ENCODE measurements at places on chromosomes 7 and 10. TPM values are rescaled to one million over a fixed set of nuclear protein-coding genes. Genes with fewer than 3 reads are reported as not detected.
A peak's percentile ranks its signal among the peaks of the same experiment; 100 is the strongest.

The CAV2 gene
- 86.0 TPM for total RNA-seq

DNA sequence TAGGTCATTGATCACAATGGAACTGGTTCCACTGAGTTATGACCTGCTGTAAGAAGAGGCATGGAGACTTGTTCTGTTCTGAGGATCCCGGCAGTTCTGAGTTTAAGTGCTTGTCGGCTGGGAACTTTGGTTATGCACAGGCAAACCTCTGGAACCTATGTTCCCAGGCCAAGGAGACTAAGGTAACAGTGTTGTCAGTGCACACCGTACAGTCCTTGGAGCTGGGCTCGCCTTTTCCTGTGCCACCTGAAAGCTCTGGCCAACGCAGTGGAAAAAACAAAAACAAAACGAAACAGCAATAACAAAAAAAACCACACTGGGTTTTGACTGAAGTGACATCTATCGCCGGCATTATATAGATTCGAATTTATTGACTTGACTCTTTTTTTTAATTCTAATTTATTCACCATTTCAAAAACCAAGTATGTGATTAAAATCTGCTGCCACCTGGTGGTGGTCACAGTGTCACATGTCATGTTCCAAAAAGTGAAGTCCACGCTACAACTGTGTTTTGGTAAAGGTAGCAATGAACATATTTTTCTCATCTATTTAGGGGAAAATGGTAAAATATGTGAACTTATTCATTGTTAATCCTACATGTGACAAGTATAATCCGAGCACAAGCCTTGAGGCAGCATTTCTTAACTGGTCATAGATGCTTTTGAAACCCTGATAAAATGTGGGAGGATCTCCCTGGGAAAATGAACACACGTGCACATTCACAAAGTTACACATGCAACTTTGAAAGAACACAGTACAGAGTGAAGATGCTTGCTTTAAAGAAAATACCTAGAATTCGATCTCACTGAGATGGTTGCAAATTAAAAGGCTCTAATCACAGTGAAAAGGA, 113.8 kb upstream of the PPP2R2D start:
- no peak overlapping the region for H3K4me3 ChIP-seq
- H3K36me3 ChIP-seq: no peaks in the 10 kb centered on the region
- no peak overlapping the region for H3K27ac ChIP-seq
- DNase-seq: no peak

The PRKAR2B gene
- 32.5 TPM for total RNA-seq

The CYP3A7 gene
- not detected for total RNA-seq

DNA sequence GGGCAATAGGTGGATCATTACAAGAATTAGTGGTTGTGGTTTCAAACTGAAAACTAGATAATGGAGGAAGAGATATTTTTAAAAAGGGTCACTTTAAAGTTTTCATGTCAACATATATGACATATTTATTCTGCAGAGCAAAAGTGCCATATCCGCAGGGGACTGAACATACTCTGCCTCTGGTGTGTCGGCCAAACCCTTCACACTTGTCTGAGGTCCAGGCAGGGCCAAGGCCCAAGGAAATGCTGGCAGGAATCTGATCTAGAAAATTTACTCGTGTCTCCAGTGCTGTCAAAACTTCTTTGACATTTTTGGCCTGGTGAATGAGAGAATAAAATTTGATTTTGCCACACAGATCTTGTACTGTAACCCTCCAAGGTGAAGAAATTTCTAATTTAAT, 562.3 kb downstream of the CCSER2 start:
- H3K4me1 ChIP-seq: no peaks in the 10 kb centered on the region
- H3K27me3 ChIP-seq: no peaks in the 10 kb centered on the region
- no peak for DNase-seq

- no peaks in the 10 kb centered on the region for H3K36me3 ChIP-seq
- H3K27me3 ChIP-seq: no peaks in the 10 kb centered on the region
- H3K4me1 ChIP-seq: no peaks in the 10 kb centered on the region
Observed at GRCh38 chr7:94323844-94324243, 70.9 kb upstream of the COL1A2 start.

GRCh38 chr10:12503311-12503710, 154.0 kb downstream of the CAMK1D start:
- no peaks in the 10 kb centered on the region for H3K36me3 ChIP-seq
- H3K4me3 ChIP-seq: no peak overlapping the region
- no peaks in the 10 kb centered on the region for H3K27me3 ChIP-seq

The LRIT1 gene
- not detected for total RNA-seq

GRCh38 chr10:15427843-15428414, 56.8 kb upstream of the FAM171A1 start:
- H3K4me1 ChIP-seq: no peaks in the 10 kb centered on the region
- H3K4me3 ChIP-seq: no peak overlapping the region

DNA sequence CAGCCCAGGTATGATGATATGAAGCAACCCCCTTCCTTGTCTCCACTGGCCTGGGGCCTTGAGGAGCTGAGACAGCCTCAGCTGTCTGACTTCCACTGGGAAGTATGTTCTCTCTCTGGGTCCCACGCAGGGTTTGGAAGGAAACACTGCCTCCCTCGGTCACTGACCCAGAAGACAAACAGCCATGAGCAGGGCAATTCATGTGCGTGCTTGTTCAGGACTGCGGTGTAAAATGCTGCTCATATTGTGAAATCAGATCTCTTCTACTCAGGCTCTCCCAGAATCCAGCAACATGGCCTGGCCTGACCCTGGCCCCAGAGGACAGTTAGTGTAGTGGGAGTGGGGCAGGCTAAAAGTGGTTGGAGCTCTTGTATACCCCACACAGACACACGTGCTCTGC, 2.8 kb downstream of the CLCN1 start:
- H3K36me3 ChIP-seq: no peaks in the 10 kb centered on the region
- no peak overlapping the region for H3K27ac ChIP-seq
- peaks cover 35% of the 10 kb centered on the region for H3K4me1 ChIP-seq
- no peak overlapping the region for H3K4me3 ChIP-seq
- H3K27me3 ChIP-seq: no peaks in the 10 kb centered on the region

The VIPR2 gene
- 1.4 TPM for total RNA-seq

The KEL gene
- total RNA-seq: 4.2 TPM

DNA sequence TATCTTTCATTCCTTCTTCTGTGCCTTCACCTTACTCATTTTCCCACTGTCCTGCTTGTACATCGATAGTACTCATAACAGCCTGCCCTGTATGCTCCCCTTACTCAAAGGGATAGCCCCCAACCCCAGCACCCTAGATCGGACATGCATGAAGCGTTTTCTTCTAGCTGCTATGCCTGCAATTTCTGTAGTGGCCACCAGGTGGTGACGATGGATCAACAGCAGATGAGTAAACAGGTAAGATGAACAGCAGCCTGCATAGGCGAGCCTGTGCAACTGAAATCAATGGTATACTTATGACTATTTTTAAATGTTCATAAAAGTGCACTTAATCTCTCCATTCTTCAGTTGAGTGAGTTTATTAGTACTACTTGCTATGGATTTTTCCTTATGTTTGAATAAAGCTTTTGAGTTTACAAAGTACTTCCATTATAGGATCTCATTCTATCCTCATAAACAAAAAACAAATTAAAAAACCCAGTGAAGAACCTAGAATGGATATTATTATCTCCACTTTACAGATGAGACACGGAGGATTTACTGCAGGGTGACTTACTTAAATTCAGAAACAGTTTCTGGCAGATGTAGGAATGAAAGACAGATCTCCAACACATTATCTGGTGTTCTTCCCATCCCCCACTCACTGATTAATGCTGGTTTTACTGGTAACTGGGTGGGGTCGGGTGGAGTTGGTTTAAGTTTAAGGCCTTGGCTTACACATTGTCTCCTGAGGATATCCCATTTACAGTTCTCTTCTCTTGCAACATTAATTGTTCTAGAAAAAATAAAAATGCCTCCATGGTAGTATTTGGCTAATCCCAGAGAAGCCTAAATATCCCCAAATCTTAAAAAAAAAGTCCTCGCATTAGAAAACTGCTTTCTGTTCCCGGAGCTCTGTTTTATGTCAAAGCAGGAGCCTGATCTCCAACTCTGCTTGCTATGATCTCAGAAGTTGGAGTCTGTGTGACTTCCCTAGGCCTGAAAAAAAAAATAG, 222.1 kb downstream of the GLI3 start:
- no peaks in the 10 kb centered on the region for H3K4me1 ChIP-seq
- no peak overlapping the region for H3K4me3 ChIP-seq
- H3K36me3 ChIP-seq: no peaks in the 10 kb centered on the region
- no peak overlapping the region for H3K27ac ChIP-seq
- no peak for DNase-seq

The LLCFC1 gene
- total RNA-seq: not detected

The SPDYE5 gene
- total RNA-seq: 0.14 TPM

The OR6V1 gene
- total RNA-seq: not detected

DNA sequence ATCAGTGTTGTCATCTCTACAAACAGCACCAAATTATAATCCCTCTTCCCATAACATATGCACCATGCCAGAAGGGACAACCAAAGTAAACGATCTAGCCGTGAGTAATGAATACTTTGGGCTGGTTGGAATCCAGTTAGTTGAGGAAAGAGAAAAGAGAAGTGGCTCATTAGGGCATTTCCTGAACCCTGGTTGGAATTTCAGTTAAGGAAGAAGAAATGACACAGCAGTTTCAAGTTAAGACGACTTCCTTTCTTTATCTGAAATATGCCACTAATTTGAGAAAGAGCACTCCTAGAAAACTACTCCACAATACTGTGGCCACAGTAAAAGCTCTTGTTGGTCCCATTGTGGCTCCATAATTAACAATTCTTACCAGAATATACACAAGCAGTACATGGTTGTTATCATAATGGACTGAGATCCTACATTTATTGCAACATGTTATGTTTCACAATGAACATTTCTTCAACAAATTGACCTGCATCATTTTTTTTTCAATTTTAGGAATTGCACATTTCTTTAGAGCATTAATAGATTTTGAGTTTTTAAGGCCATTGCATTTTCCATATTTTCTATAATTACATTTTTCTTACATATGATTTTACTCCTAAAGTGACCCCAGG, at the start of gene TFEC:
Gene TFEC, minus strand, starts transcription at position 113 of the 626 bp plus-strand sequence. CDS start 46,322 bp downstream, outside the sequence.
- DNase-seq: no peak
- peak within 1 kb of the TSS; percentile 15 for H3K27ac ChIP-seq
- no peaks in the 10 kb centered on the region for H3K27me3 ChIP-seq
- no peaks in the 10 kb centered on the region for H3K36me3 ChIP-seq
- peak within 1 kb of the TSS; percentile 14 for H3K4me3 ChIP-seq

DNA sequence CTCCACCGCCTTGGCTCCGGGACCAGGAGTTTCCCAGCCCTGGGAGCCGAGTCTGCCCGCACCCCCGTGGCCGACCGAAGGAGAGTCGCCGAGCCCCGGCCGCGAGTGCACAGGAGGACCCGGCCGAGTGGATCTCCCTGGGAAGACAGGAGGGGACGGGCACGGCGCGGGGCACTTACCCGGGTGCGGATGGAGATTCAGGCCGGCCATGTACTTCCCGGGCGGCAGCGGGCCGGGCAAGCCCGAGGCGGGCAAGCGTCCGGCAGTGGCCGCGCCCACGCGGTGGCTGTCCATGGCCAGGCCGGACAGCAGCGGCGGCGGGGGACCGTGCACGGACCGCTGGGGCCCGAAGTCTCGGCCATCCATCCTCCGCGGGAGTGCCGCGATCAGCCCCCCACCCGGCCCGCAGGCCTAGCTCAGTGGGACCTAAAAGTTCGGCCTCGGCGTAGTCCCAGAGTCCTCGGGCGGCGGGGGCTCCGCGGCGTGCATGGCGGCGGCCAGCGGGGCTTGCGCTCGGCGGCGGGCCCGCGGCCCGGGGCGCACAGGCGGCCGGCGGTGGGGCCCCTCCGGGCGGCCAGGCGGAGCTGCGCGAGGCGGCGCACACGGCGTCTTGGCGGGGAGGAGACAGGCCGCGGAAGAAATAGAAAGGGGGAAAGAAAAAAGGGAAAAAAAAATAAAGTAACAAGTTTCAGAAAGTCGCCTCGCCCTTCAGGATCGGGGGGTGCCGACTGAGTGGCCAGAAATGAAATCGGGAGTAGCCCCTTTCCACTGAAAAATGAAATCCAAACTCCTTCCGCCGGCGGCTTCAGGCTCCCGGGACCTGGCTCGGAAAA, 2.5 kb downstream of the TNRC18 start:
- H3K4me1 ChIP-seq: peaks cover 79% of the 10 kb centered on the region
- peaks cover 78% of the 10 kb centered on the region for H3K27me3 ChIP-seq
- peak overlapping the region; percentile 81 for H3K27ac ChIP-seq
- H3K4me3 ChIP-seq: peak overlapping the region; percentile 64

The VSTM4 gene
- total RNA-seq: 2.5 TPM

GRCh38 chr10:31549896-31550295, 230.9 kb downstream of the ZEB1 start:
- no peak overlapping the region for H3K4me3 ChIP-seq
- H3K27ac ChIP-seq: no peak overlapping the region
- H3K4me1 ChIP-seq: no peaks in the 10 kb centered on the region
- no peaks in the 10 kb centered on the region for H3K27me3 ChIP-seq
- no peak for DNase-seq
- H3K36me3 ChIP-seq: no peaks in the 10 kb centered on the region

The PON2 gene
- 16.0 TPM for total RNA-seq

The FAM25G gene
- not detected for total RNA-seq

DNA sequence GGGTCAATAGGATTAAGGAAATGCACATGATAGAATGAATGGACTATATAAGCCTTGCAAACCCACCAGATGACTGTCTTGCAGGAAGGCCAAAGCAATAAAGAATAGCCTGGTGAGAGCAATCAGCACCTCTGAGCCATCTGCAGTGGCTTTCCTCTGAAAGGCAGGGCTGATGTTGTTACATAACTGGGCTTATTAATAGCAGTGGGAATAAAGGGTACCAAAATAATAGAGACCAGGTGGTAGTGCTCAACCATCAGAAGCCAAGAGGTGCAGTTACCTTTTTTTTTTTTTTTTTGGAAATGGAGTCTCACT, 16.8 kb upstream of the VPS26A start:
- no peaks in the 10 kb centered on the region for H3K27me3 ChIP-seq
- peaks cover 19% of the 10 kb centered on the region for H3K4me1 ChIP-seq
- DNase-seq: no peak
- peaks cover 5% of the 10 kb centered on the region for H3K36me3 ChIP-seq
- no peak overlapping the region for H3K27ac ChIP-seq

DNA sequence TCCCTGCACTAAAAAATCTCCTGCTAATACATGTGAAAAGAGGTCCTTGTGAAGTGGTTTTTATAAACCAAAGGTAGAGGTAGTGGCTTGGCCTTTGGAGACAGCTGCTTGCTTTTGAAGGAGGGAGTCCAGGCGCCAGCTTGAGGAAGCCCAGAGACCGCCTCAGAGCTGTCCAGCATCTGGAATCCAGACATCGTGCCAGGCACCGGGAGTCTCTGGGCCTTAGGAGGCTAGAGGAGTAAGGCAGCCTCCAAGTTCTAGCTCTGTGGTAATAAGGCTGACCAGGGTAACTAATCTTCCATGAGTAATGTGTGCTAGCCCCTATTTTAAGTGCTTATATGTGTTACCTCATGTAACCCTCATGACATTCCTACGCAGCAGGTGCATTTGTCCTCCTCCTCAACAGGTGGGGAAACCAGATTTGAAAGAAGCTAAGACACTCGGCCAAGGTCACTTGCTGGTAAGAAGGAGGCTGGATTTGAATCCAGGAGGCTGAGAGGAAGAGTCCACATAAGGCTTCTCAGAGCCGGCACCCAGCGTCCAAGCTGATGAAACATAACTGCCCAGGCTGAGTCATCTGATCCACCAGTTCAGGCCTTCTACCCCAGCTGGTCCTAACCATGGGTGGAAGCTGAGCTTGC, 26.1 kb downstream of the PRLHR start:
- no peak for DNase-seq
- H3K27me3 ChIP-seq: no peaks in the 10 kb centered on the region
- H3K27ac ChIP-seq: no peak overlapping the region
- H3K36me3 ChIP-seq: no peaks in the 10 kb centered on the region

- peaks cover 48% of the 10 kb centered on the region for H3K4me1 ChIP-seq
- H3K27me3 ChIP-seq: no peaks in the 10 kb centered on the region
- H3K27ac ChIP-seq: no peak overlapping the region
- no peak for DNase-seq
- H3K4me3 ChIP-seq: no peak overlapping the region
Observed at GRCh38 chr10:132575320-132576201, 38.0 kb downstream of the INPP5A start.

The GJD4 gene
- not detected for total RNA-seq

Measured in spleen (tissue), 13 donors.